Mammary epithelial cell (primary cell): ENCODE measurements at places on chromosomes 3 and 15.
A peak's percentile ranks its signal among the peaks of the same experiment; 100 is the strongest.

GRCh38 chr15:33871980-33872379 is 96.3 kb upstream of the CHRM5 start:
- no peak for DNase-seq

- DNase-seq, result no peak
Observed at GRCh38 chr15:64162478-64162868, 349 bp downstream of the PPIB start.

DNA sequence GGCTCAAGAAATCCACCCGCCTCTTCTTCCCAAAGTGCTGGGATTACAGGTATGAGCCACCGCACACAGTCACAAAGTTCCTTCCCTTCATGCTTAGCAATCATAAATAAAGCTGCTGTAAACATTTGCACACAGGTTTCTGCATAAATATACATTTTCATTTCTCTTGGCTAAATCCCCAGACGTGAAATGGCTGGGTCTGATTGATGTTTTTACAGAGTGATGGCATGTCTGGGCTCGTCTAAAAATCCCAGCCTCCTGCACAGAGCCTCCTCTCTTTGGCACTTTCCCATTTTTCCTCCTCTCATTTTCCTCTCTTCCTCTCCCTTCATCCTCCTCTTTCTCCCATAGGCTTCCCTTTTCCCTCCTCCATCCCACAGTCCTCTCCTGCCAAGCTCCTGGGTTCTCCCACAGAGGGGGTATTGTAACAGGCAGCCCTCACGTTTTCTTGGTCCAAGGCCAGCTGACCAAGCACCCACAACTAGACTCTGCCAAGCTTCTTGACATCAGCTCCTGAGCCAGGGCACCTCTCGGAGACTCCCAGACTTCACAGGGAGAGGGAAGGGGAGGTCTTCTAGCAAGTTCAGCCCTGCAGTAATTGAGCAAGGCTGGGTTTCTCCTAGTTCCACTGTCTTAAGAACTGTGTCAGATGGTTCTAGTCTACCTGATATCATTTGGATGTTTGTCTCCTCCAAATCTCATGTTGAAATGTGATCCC is 10.5 kb upstream of the PLA2G4E start:
- DNase-seq, result peak; percentile 70

GRCh38 chr15:20352241-20353200 is 189.1 kb downstream of the GOLGA6L6 start:
- no peak for DNase-seq

GRCh38 chr3:178536211-178537079 is at the start of gene KCNMB2:
TSS of gene KCNMB2 (plus strand) at chr3:178536436.
- DNase-seq, result no peak

DNA sequence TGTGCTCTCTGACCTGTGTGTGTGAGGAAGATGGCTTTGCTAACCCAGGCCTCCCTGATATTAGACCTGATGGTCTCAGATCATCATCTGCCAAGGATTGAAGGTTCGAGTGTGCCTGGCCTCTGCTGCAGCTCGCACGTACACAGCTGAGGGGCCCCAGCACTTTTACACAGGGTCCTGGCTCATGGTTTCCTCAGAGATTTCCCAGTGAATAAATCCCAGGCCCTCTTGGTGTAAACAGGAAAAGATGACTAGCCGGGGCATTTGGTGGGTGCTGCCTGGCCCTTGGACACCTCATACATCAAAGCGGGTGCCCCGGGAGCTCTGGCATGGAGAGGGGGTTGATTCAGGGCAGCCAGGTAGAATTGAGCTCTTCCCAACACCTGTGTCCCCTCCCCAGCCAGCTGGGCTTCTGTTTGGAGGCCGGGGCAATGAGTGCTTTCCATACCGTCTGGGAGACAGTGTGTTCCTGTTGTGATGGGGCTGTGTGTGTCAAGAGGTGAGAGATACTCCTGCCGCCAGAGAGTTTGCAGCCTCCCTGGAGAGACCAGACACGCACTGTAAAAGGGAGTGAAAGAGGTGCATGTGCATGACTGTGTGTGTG is 72.5 kb upstream of the TLE3 start:
- no peak for DNase-seq

- DNase-seq, result peak; percentile 26
Observed at GRCh38 chr3:113697500-113698090, 1.2 kb upstream of the USF3 start.

- DNase-seq, result peak; percentile 66
Observed at GRCh38 chr3:122789585-122790273, 3.9 kb downstream of the HSPBAP1 start.
